ENCODE measurements at places on chromosomes 4 and X. TPM values are rescaled to one million over a fixed set of nuclear protein-coding genes. Genes with fewer than 3 reads are reported as not detected.

ARR3 gene
- total RNA-seq = not detected

ATP7A gene
- 10.2 TPM for total RNA-seq

CNGA2 gene
- not detected for total RNA-seq

SLC49A3 gene
- total RNA-seq = not detected

UGT2B17 gene
- not detected for total RNA-seq

SYN1 gene
- not detected for total RNA-seq

WNK3 gene
- total RNA-seq = 0.58 TPM

GPM6B gene
- 0.04 TPM for total RNA-seq

NEIL3 gene
- 21.1 TPM for total RNA-seq

FDCSP gene
- 0.45 TPM for total RNA-seq

GRCh38 chr4:138487230-138487629 lies 245.1 kb upstream of the SLC7A11 start:
- no peak for DNase-seq

- DNase-seq = no peak
Measured at GRCh38 chr4:176261481-176261880, 7.5 kb downstream of the ASB5 start.

GRCh38 chr4:113212613-113213012 lies 163.2 kb downstream of the ANK2 start:
- DNase-seq = no peak

GRCh38 chr4:6749340-6750171 lies 33.0 kb upstream of the KIAA0232 start:
- DNase-seq = peak; percentile 77

- no peak for DNase-seq
Measured at GRCh38 chr4:4781936-4782707, 77.3 kb upstream of the MSX1 start.

GRCh38 chr4:11111876-11112275 lies 316.8 kb downstream of the HS3ST1 start:
- no peak for DNase-seq

DNA sequence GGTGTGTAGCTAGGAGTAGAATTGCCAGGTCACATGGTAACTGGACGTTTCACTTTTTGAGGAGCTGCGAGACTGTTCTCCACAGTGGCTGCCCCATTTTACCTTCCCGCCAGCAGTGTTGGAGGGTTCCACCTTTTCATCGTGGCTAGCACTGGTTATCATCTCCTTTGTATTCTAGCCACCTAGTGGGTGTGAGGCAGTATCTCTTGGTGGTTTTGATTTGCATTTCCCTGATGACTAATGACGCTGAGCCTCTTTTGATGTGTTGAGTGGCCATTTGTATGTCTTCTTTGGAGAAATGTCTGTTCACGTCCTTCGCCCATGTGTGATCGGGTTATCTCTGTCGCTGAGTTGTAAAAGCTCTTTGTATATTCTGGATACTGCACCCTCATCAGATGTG lies 10.6 kb downstream of the ABCD1 start:
- no peak for DNase-seq

GRCh38 chrX:31058284-31058683 lies 13.6 kb downstream of the FTHL17 start:
- no peak for DNase-seq

- DNase-seq = no peak
Measured at GRCh38 chr4:72243641-72244040, 211.8 kb downstream of the NPFFR2 start.

All from H4 (cell line).